ENCODE measurements at places on chromosomes 12 and 14.

DNA sequence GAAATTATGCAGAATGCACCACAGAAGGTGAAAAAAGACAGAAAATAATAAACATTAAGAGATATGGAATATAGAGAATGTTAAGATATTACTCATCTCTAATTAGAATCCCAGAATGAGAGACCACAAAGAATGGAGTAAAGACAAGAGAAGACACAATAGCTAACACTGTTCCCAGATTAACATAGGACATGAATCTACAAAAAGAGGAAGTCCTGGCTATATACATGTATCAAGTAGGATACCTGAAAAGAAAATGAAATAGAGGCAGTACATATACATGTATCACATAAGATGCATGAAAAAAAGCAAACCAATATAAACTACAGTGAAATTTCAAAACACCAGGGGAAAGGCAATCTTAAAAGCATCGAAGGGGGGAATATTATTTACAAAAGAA lies 5.6 kb upstream of the EPS8 start:
- no peak for DNase-seq

DNA sequence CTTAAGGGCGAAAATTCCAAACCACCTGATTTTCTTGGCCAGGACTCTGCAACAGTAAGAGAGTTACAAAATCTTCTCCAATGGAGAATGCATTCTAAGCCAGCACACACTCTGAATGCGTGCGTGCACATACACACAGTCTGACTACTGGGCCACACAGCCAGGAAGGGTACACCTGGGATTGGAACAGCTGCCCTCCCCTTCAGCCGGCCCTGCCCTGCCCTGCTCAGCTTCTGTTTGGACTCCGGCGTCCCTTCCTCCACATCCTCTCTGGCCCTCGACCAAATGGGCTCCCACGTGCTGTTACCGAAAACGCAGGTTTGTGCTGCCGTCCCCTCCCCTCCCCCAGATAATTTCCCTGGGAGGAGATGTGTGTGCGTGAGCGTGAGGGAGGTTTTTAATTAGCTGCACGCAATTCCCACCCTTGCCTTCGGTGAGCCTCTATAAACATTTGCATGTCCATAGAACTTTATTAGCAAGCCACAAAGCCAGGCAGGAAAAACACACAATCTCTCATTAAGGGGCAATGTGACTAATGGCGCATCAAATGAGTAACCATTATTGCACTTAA lies 43.0 kb downstream of the CCNK start:
- DNase-seq = no peak

DNA sequence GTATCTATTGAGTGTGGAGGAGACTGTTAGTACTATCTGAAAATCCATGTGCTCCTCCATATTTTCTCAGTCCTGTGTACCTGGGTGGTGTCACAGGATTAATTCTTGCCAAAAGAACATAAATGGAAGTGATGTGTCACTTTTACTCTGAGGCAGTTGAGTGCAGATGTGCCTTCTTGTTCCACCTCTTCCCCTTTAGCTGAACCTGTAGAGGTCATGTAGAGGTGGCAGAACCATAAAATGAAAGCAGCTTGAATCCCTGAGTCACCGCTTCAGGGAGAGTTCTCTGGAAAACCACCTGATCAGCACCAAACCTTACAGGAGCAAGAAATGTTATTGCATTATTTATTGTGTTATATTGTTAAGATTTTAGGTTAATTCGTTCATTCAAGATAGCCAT lies 14.7 kb upstream of the SLC25A3 start:
- no peak for DNase-seq

GRCh38 chr14:80776186-80776585 lies 165.4 kb downstream of the CEP128 start:
- DNase-seq = no peak

- no peak for DNase-seq
These were observed 7.0 kb downstream of the MYL2 start for GRCh38 chr12:110913119-110914056.

- DNase-seq = no peak
These were observed 761.6 kb downstream of the BCL11B start for GRCh38 chr14:98510392-98510791.

DNA sequence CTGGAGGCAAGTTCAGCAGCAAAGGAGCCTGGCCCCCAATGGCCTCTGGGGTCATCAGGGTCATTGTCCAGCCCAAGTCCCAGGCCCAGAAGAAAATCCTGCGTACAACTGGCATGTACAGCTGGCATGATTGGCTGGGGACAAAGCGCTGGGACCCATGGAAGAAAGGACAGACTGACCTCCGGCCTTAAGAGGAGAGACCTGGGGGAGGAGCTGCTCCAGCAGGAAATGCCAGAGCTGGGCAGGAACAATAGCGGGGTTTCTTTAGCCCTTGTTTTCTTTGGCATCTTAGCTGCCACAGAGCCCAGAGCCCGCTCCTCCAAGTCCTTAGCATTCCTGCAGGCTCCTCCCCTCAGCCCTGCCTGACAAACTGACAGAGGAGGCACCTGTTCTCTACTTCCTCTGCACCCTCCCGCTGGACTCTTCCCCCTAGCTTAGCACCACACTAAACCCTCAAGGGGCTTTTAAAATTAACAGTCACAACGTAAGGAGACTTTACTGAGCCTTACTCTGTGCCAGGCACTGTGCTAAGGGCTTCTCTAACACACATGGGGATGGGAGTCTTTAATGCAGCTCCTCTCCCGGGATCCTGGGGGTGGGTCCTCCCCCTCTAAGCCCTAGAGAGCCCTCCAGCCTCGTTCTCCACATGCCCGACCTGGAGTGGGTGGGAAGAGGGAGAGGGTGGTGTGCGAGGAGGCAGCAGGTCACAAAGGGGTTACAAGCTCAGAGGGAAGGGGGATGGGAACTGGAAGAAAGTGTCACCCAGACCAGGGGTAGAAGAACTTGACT lies 1.8 kb upstream of the AQP5 start:
- no peak for DNase-seq

DNA sequence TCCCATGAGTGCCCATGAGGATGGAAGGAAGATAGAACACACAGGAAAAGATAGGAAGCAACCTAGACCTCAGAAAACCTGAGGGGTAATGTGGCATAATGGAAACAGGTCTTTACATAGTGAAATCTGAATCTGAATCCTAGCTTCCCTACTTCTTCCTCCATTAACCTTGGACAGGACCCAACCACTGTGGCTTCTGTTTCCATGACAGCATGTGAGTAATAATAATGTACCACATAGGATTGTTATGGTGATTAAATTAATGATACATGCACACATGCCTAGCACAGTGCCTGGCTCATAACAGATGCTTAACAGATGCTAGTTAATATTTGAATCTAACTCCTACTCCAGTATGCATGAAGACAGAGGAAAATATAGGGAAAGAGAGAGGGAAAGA lies 11.2 kb downstream of the TTC9 start:
- DNase-seq = no peak

DNA sequence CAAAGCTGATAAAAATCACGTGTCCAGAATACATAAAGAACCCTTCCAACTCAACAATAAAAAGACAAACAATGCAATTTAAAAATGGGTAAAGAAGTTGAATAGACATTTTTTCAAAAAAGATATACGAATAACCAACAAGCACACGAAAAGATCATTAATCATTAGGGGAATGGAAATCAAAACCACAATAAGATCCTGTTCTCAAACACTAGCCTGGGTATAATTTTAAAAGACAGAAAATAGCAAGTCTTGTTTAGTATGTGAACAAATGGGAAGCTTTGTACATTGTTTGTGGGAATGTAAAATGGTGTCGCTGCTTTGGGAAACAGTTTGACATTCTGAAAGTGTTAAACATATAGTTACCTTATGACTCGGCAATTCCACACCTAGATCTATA lies 86.3 kb upstream of the LMNTD1 start:
- no peak for DNase-seq

DNA sequence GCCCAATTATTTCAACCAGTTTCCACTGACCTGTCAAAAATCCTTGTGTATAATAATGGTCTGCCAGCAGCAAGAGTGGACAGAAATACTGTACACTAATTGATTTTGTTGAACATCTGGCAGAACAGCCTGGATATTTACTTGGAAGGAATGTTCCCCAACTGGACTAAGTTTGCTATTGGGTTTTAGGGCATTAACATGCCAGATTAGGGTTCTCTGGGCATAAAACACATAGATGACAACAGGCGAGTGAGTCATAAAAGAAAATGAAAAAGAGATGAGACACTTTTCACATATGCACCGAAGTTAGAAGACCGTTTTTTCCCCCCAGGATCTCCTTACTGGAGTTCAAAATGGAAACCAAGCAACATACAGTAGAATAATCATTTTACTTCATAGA lies 236.3 kb upstream of the NAV3 start:
- no peak for DNase-seq

DNA sequence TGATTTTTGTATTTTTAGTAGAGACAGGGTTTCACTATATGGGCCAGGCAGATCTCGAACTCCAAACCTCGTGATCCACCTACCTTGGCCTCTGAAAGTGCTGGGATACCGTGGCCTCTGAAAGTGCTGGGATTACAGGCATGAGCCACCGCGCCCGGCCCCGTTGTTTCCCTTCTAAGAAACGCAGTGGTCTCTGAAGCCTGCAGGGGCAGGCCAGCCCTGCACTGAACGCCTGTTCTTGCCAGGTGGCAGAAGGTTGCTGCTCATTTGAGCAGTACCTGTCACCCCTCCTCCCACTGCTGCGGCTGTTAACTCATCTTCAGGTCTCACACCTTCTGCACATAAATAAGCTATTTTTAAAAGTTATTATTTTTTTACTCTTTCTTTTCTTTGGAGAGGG lies 24.3 kb downstream of the GPRC5A start:
- DNase-seq = no peak

DNA sequence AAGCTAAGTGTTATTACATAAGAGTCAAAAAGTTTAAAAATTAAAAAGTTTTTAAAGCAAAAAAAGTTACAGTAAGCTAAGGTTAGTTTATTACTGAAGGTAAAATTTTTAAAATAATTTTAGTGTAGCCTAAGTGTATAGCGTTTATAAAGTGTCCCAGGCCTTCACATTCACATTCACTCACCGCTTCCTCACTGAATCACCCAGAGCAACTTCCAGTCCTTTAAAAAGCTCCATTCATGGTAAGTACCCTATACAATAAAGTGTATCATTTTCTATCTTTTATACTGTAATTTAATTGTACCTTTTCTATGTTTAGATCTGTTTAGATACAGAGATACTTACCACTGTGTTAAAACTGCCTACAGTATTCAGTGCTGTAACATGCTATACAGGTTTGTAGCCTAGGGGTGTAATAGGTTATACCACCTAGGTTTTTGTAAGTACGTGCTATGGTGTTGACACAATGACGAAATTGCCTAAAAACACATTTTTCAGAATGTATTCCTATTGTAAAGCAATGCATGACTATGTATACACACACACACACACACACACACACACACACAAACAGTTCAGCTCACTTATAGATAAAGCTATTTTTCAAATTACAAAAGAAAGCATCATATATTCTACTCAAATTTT lies 3.7 kb downstream of the CLEC14A start:
- no peak for DNase-seq

DNA sequence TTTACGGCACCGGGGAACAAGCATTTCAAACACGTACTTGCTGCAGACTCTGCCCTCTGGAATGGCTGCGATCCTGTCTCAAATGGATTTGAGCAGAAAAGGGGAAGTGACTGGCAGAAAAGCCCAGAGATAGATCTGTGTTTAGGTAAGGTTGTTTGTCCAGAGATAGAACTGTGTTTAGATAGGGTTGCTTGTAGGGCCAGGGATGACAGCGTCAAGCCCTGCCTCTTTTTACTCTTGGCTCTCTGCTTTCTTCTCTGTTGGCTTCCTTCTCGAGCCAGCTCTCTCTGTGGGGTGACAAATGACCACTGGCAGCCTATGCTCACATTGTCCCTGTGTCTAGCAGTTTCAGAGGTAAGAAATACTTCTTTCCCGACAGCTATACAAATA lies 11.4 kb downstream of the DGLUCY start:
- no peak for DNase-seq

- DNase-seq = no peak
These were observed 822.3 kb downstream of the LRFN5 start for GRCh38 chr14:42428996-42429395.

- no peak for DNase-seq
These were observed 26.2 kb upstream of the DYNC1H1 start for GRCh38 chr14:101937926-101938767.

DNA sequence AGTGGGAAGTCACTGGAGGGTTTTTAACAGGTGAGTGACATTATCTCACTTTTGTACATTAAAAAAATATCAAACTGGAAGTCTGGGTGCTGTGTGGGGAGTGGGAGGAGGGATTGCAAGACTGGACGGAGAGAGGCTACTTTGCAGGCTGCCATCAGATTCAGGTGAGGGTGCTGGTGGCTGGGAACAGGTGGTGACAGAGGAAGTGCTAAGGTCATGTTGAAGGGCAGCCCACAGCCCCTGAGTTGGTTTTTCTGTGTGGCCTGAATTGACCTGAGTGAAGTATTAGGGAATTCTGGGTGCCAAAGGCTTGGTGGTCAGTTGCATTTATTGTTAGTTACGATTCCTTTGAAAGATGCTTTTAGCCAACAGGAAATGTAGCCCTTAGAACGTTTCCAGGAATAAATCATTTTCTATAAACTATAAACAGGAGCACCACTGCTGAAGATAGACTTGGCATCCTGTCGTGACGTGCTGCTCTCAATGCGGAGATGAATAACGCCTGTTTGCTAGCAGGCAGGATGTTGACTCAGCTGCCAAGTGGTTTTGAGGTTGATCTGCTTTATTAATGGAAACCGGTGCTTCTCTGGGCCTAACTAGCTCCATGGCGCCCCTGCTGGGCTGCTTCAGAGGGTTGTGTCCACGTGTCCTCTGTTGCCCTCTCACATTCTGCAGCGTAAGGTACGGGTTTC lies 707.5 kb upstream of the TMEM132C start:
- DNase-seq = no peak

- no peak for DNase-seq
These were observed 98.0 kb downstream of the SAMD4A start for GRCh38 chr14:54664961-54665360.

Data from stimulated activated CD8-positive, alpha-beta memory T cell treated with anti-CD3 and anti-CD28 coated beads, Interleukin-15, amount 100 ng/mL, for 4 hours (primary cell).